ENCODE measurements at places on chromosomes 3 and 15.

DNA sequence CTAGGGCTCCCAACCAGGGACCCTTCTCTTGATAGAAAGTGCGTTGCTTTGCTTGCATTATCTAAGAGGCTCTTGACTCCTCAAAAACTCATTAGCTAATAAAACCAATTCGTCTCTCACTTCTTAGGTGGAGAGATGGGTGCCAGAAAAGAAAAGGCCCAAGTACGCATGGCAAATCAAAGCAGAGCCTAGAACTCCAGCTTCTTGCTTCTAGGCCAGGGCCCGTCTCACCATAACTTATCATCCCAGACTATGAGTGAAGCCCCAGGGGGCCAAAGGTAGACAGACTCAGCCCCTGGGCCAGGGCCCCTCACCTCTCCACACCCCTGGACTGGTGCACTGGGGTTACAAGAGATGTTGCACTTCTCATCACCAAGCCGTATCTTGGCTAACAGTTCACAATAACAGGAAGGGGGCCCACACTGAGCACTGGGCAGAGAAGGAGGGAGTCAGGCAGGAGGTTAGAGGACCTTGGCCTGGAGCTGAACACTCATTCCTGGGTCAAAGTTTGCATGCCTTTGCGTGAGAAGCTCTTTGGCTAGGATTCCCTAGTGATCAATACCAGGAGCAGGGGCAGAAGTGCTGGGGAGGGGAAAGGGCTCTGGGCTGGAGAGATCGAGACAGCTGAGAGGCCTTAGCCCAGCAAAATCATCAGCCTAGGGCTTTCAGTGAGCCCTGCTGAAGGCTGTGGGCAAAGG, 5.4 kb upstream of the CYP1A1 start:
- DNase-seq: no peak

DNA sequence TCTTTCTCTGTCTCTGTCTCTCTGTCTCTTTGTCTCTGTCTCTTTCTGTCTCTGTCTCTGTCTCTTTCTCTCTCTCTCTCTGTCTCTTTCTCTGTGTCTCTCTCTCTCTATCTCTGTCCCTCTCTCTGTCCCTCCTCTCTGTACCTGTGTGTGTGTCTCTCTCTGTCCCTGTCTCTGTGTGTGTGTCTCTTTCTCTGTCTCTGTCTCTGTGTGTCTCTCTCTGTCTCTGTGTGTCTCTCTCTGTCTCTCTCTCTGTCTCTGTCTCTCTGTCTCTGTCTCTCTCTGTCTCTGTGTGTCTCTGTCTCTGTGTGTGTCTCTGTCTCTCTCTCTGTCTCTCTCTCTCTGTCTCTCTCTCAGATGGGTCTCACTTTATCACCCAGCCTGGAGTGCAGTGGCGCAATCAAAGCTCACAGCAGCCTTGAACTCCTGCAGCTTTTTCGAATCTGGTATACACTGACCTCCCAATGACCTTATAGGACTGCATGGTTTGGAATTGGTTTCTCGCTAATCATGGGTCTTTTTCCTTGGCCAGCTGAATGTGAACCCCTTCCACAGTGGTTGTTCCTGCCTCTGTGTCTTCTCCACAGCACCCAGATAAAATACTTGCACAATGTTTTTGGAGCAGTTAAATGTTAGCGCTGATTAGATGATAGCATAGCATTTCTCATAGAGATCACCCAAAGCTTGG, 102.6 kb upstream of the KLHL25 start:
- no peak for DNase-seq

- DNase-seq: no peak
Observed at GRCh38 chr3:10459954-10460754, 45.2 kb downstream of the ATP2B2 start.

- no peak for DNase-seq
Observed at GRCh38 chr3:10772271-10773161, 43.5 kb upstream of the SLC6A11 start.

- DNase-seq: no peak
Observed at GRCh38 chr3:71689291-71689690, 35.9 kb downstream of the EIF4E3 start.
